HCT116 (cell line): ENCODE measurements at places on chromosomes 1 and 21.

DNA sequence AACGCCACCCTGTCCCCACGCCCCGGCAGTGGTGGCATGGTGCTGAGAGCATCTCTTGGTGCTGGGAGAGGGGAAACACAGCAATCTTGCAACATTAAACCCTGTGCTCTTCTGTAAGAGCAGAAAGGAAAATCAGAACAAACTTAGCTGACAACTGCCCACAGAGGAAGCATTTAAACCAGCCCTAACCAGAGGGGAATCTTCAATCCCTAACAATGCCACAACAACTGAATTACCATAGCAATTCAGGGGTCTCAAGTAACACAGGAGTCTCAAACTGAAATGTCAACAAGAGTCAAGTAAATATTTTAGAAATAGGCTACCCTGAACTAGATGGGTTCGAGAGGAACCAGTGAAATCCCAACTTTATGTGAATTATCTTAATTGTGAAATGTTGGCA lies 1983.6 kb downstream of the NCAM2 start:
- DNase-seq, result no peak

- DNase-seq, result no peak
These were observed 657 bp upstream of the LIN9 start for GRCh38 chr1:226309398-226310244.

DNA sequence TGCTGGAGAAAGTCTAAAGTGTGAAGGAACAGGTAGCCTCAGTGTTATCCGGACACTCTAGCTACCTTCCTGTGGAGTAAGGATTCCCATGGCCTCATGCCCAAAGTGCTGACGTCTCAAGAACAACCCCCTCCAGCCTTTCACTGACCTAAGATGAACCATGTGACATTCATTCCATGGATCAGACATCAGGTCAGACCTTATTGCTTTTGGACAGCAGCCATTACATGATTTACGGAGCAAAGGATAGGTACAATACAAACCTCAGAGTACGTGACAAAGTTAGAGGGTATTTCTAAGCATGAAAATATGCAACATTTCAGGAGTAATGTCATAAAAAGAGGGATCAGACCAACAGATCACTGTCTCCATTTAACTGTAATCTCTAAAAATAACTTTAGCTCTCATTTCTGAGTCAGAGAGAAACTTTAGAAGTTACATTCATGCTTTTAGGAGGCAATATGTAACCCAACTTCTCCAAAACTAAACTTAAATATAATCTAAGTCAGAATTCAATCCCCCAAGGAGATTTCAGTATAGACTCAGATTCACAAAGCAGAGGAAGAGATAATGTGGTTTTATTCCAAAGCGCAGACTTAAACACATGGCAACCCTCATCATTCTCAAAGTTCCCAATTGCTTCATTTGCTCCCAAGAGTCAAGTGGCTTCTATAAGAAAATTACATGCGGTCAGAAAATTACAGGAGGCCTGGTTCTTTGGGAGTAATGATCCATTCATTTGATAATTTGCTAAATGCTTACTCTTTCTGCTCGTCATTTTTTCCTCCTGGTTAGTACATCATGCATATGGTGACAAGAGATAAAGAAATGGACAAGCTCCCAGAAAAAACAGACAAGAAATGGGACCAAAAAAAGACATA lies 280.4 kb downstream of the SETD4 start:
- DNase-seq, result no peak

GRCh38 chr1:7549277-7550161 lies 221.6 kb upstream of the VAMP3 start:
- peak; percentile 91 for DNase-seq

DNA sequence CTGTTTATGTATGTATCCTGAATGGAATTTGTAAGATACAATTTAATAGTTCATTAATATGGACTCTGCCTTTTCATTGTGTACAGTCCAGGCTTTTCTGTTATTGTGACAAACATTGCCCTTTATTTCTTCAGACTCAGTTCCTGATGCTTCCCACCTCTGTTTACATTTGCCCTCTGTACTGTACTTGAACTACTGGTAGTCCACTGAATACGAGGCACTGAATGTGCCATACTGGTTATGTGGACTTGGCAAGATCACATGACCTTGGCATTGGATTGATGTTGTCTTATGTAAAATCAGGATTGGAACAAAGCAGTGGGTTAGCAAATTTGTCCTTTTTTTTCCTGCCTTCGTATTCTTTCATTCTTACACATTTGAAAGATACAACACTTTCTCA lies 27.8 kb downstream of the RALGPS2 start:
- no peak for DNase-seq

DNA sequence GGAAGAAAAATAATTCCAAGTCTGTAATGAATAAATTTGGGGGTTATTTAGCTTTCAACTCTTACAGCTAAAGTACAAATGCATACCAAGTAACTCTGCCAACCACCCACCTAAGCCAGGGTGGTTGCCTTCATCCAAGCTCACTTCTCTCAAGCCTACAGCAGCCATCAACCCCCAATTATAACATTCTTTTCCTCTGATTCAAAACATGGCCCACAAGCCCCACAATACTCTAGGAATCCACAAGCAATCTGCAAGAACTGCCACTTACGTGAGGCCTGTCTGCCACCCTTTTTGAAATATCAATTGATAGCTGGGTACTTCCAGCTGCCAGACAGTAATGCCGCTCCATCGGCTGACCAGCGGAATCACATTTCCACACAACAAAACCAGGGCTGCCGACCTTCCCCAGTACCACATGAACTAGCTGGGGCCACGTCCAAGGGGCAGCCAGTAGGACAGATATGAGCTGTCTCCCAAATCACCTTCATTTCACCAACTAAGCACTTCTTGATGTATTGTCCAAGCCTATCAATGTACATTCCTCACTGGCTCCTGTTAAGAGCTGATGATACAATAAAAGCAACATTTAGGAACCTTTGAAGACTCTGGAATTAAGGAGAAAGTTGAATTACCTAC lies 3.2 kb downstream of the LBR start:
- DNase-seq, result no peak

DNA sequence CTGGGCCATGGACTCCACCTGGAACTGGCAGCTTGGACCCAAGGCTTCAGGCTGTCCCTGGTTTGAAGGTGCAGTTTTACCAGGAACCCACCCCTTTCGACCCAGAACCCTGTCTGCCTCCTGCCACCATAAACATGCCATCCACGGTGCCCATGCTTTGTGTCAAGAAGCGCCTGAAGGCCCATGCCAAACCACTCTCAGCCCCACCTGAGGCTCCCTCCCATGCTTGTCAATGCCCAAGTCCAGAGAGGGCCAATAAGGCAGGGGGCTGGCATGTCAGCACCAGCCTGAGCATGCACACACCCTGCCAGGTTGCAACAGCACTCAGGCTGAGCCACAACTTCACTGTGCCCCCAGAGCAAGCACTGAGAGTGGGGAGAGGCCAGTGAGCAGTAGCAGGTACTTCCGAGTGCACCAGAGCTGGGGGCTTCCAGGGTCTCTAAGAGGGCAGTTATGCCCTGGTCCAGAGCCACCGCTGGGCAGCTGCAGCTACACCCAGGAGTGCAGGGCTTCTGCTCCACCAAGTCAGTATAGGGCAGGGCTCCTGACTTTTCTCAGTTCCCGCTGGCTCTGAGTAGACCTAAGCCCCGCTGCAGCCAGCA lies 1256.0 kb downstream of the AMY1C start:
- no peak for DNase-seq

DNA sequence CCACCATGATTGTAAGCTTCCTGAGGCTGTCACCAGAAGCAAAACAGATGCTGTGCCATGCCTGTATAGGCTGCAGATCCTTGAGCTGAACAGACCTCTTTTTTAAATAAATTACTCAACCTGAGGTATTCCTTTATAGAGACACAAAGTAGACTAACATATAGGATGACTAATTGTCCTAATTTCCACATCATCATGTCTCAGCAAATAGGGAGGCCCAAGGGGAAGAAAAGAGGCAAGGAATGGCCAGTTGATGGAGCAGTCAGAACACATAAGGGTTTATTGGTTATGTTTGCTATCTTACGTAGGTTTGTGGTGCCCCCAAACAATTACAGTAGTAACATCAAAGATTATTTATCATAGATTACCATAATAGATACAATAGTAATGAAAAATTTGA lies 126.2 kb downstream of the RASAL2 start:
- no peak for DNase-seq

GRCh38 chr1:165443539-165444311 lies 1.2 kb downstream of the RXRG start:
- no peak for DNase-seq

DNA sequence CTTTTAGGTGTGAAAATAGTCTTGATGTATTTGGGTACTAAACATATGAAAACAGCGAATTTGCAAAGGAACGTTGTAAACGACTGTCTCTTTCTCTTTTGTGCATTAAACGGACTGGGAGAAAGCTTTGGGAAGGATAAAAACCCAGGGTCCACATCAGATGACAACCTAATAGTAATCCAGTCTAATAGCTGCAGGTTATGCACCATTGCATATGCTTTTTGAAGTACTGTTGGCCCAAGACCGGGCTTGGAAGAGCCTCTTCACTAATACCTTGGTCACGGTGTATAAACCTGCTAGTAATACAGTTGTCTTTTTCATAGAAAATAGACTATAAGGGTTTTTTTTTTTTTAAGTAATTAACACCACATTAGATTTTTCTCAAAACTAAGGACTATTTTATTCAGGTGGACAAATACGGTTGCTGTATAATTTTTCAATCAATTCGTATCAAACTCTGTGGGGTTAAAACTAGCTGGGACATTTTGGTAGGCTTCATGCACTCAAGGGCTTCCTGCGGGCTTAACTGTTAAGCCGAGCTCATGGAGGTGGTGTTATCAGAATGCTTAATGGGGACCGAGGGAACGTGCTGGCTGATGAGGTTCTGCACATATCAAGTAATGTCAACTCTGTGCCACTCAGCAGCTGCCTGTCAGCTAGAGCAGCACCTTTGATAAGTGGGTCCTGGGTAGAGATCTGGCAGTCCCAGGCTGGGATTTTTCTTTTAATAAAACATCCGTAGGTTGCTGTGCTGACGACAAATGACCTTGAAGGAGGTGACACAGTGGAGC lies 2.1 kb downstream of the RYR2 start:
- DNase-seq, result no peak

- DNase-seq, result no peak
These were observed 155.9 kb downstream of the PLXNA2 start for GRCh38 chr1:208088319-208088718.

DNA sequence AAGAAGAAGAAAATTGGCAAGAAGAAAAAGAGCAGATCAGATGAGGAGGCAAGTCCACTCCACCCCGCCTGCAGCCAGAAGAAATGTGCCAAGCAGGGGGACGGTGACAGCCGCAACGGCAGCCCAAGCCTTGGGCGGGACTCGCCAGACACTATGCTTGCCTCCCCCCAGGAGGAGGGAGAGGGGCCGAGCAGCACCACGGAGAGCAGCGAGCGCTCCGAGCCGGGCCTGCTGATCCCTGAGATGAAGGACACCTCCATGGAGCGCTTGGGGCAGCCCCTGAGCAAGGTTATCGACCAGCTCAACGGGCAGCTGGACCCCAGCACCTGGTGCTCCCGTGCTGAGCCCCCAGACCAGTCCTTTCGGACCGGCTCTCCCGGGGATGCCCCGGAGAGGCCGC lies 9.0 kb upstream of the SLC25A34 start:
- DNase-seq, result no peak

DNA sequence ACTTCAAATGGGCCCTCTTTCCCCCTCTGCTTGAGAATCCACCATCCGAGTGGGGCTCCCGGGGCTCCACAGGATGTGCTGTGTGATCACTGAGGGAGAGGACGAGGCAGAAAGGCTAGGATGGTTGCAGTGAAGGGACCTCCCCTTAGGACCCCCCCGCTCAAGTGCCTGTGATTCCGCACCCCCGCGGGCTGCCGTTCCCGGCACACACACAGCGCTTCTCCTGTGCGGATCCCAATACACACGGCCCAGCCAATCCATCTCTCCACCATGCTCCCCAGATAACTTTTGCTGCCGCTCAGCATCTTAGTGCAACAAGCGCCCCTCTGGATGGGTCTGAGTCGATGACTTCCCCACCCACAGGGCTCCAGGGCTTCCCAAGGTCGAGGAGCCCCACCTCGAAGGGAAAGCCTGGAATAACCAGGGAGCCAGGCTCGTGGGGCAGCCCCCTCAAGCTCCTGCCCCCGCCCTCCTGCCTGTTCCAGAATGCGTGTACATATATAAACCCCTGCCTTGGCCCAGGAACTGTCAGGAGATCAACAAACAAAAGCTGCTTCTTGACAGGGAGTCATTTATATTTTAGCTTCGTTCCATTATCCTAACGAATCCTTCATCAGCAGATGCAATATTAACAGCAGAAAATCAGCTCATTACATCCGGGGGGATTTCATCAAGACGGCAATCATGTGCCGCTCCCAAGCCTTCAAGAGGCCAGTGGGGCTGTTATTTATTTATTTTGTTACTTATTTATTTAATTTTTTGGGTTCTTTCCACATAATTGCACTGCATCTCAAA lies 83.7 kb downstream of the CASZ1 start:
- DNase-seq, result no peak

GRCh38 chr1:194366705-194367104 lies 1180.3 kb upstream of the B3GALT2 start:
- no peak for DNase-seq

- no peak for DNase-seq
These were observed 57.7 kb downstream of the VWA5B1 start for GRCh38 chr1:20348326-20348915.

DNA sequence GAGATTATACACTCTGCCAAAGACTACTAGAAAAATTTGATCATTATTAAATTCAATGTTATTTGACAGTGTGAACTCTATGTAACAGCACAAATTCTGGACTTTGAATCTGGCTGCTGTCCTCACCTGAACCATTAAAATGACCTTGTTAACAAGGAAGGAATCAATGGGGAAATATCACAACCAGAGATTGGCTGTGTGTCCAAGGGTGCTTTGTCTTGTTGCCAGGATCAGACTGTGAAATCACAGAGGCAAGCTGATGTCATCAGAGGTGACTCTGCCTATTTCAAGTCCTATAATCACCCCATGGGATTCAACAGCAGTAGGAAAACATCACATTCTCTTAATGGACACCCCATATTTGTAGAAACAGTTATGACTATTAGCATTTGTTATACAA lies 46.8 kb downstream of the ADAMTS5 start:
- no peak for DNase-seq

DNA sequence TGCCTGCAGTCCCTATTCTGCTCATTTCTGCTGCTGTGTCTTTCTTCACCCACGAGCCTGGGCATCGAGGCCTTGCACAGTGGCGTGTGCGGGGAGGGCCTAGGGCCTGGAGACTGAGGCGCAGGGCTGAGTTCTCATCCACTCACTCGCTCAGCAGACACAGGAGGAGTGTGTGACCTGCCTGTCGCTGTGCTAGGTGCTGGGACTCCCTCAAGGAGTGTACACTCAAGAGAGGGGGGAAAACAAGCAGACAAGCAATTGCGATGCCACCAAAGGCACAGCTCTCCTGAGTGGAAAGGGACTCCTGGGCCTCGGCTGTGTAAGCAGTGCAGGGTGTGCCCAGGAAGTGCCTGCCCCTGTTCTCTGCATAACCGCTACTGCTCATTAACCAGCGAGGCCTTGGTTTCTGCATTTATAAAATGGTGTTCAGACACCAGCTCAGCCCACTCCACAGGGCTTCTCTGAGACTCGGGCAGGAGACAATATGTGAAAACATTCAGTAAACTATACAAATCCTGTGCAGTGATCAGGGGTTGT lies 4.2 kb downstream of the RD3 start:
- DNase-seq, result no peak

GRCh38 chr1:228226141-228226874 lies 18.5 kb downstream of the OBSCN start:
- no peak for DNase-seq
